Kidney tubule cell (primary cell): ENCODE measurements at places on chromosomes 5 and 9.

GRCh38 chr5:92599217-92599810 is 981.7 kb downstream of the NR2F1-AS1 start:
- DNase-seq, result no peak

DNA sequence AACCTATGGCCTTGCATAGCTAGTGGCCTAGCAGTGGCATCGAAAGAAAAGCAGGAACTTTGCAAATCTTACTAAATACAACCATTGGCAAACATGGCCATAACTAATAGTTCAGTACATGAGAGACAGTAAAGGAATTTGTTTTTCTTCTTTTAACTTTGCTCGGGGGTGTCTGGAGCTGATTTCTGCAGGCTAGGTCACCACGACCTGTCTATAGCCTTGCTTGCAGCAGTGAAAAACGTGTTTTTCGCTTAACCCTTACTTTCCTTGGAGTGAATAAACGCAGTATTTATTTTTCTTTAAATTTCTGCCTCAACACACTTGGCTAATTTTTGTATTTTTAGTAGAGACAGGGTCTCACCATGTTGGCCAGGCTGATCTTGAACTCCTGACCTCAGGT is 19.9 kb downstream of the NAIF1 start:
- DNase-seq, result no peak

DNA sequence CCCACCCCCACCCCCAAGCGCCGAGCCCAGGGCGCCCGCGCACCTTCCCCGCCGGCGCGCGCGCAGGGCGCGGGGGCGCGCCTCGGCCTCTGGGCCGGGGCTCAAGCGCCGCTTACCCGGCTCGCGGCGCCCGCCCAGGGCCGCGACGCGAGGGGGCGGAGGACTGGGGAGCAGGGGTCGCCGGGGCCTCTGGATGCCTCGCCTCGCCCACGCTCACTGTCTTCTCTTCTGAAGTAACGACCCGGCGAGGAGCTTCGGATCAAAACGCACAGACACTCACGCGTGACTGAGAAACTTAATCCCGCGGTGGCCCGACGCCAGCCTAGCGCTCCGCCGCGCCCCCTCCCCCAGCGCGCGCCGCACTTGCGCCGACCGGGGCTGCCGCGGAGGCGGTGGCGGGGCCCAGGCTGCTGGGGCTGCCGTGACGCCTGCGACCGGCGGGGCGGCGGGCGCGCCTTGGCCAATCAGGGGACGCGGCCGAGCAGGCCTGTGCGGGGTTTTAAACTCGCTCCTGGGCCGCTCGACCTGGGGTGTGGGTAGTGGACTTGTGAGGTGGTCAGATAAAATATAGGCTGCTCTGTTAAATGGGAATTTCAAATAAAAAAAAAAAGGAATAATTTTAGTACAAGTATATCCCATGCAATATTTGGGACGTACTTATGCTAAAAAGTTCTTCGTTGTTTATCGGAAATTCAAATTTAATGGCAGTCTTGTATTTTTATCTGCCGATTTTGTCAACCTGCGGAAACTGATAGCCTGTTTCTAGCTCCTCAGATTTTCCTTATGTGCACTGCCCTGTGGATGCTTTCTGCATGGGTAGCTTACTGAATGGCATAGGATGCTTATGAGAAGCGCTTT is at the start of gene MPDZ:
MPDZ (minus strand) TSS at position 409 of the 858 bp plus-strand sequence. CDS start 29,377 bp downstream, outside the sequence.
- DNase-seq, result peak; percentile 70

GRCh38 chr5:31059889-31060288 is 133.6 kb upstream of the CDH6 start:
- no peak for DNase-seq

GRCh38 chr9:23784962-23785361 is 41.1 kb downstream of the ELAVL2 start:
- no peak for DNase-seq

GRCh38 chr9:21801683-21802417 is 586 bp upstream of the MTAP start:
- peak; percentile 85 for DNase-seq

DNA sequence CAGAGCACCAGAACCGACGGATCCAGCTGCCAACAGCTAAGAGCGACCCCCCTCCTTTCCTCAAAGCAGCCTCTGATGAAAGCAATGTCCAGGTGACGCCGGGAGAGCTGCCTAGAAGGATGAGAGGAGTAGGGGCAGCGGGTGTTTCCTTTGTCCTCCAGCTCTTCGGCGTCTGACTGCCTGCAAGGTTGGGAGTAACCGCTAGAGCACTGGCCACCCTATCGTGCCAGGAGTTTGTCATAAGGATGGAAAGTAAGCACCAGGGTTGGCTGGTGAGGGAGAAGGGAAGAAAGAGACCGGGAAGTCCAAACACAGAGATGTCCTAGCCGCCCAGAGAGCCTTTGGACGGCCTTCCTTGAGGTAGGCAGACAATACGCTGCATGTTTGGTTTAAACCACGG is 10.8 kb downstream of the MRPL36 start:
- DNase-seq, result no peak

DNA sequence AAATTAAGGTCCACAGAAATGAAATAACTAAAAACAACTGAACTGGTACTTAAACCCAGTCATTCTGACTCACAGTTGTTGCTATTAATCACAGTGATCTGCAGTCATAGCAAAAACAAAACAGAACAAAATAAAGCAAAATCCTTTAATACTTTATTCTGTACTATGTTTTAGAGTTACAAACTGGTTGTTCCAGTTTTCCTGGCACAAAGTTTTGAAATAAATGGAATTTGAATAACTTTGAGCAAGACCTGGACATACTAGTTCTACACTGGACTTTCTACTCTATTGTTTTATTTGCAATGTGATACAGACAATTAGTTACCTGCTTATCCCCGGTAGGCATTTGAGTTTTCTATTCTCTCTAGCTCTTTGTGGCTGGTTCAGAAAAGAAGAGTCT is 147.9 kb downstream of the DMRT2 start:
- peak; percentile 57 for DNase-seq

- DNase-seq, result no peak
These were observed 27.8 kb upstream of the SEMA4D start for GRCh38 chr9:89525446-89526374.

DNA sequence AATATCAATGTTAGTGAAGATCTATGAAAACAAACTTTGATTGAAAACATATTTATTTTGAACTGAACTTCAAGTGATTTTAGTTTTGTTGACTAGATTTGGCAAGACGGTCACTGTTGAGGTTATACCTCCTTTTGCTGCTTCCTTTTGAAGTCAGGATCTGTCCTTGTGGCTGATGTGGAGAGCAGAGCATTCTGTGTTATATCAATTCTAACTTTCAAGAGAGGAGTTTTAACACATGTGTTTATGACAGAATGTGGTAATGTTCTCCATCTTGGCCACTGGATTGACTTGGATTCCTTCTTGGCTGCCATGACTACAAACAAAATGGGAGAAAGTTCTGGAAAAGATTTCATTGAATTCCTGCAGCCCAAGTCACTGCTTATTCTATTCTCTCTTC is 104.0 kb upstream of the ACTBL2 start:
- no peak for DNase-seq

DNA sequence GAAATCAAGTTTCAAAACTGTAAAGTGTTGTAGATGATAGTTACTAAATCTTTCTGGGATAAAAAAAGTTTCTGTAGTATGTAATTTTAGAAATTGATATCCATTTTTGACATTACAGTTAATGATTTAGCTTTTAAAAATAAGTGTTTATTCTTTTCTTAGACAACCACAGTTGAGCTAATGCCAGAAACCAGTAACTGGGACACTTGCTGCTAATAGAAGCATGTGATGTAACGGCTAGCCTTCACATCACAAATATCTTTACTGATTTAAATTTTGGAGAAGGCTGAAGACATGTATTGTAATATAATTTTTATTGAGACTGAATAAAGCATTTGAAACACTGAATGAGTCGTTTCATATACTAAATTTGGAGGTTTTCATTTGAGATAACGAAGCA is 18.8 kb downstream of the CSNK1G3 start:
- DNase-seq, result no peak

DNA sequence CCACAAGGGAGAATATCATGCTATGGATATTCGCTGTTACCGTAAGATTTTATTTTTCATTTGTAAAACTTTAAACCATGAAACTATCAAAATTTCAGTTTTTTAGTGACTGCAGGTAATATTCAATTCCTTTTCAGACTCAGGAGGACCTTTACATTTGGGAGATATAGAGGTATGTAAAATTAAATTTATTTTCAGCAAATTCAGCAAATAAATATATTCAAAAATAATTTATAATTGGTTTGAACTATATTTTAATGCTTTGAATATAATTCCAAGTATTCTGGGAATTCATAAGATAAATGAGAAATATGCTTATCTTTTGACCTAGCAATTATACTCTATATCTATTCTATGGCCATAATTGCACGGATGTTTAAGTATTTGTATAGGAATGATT is 7.6 kb downstream of the RFESD start:
- no peak for DNase-seq
